ENCODE measurements at places on chromosomes 12 and 14. TPM values are rescaled to one million over a fixed set of nuclear protein-coding genes. Genes with fewer than 3 reads are reported as not detected.

CLEC2A gene
- not detected for total RNA-seq

BATF gene
- total RNA-seq = 2.4 TPM

TEX52 gene
- not detected for total RNA-seq

SYNE2 gene
- total RNA-seq = 59.7 TPM

C12orf50 gene
- total RNA-seq = 1.1 TPM

- H3K27ac ChIP-seq = no peak overlapping the region
- no peak for DNase-seq
- H3K27me3 ChIP-seq = no peaks in the 10 kb centered on the region
- no peak overlapping the region for H3K4me3 ChIP-seq
- H3K4me1 ChIP-seq = no peaks in the 10 kb centered on the region
- H3K36me3 ChIP-seq = no peaks in the 10 kb centered on the region
These were observed 57.0 kb upstream of the FOXN3 start for GRCh38 chr14:89473989-89474388.

- no peaks in the 10 kb centered on the region for H3K36me3 ChIP-seq
- H3K4me3 ChIP-seq = no peak overlapping the region
- no peak overlapping the region for H3K27ac ChIP-seq
- H3K4me1 ChIP-seq = no peaks in the 10 kb centered on the region
These were observed 38.2 kb upstream of the MTHFD1 start for GRCh38 chr14:64349741-64350490.

DNA sequence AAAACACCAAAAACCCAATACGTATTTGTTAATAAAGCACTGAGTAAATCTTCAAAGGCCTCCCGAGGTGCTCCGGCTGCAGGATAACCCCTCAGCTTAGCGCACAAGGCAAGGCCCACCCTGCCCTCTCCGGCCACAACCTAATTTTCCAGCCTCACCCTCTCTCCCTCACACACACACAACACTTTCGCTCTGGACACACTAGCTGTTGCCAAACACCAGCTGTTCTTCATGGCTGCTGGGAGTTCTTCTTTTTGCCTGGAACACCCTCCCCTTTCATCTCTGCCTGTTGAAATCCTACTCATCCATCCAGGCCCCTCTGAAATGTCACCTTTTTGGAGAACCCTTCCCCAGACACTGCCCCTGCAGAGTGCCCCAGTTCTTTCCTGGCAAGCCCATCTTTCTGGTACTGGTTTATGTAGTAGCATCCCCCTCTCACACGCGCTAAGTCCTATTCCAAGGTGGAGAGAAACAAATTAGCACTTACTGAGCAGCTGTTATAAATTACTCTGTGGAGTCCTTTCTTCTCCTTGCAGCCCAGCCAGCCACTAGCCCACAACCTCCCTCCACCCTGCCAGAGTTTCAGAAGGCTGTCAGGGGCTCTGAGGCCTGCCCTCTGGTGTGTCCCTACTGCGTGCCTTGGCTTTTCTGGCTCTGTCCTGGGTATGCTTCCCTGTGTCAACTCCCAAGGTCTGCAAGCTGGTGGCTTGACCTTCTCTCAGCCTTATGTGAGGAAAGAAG lies 805 bp upstream of the CRACR2A start:
- no peak for DNase-seq
- H3K4me1 ChIP-seq = peaks cover 10% of the 10 kb centered on the region
- H3K4me3 ChIP-seq = no peak overlapping the region
- H3K27ac ChIP-seq = peak overlapping the region; percentile 66
- H3K36me3 ChIP-seq = no peaks in the 10 kb centered on the region

GRCh38 chr12:100356644-100357223 lies at the start of gene SLC17A8:
Gene SLC17A8, plus strand, starts transcription at chr12:100357074. Its CDS starts 318 bp downstream, at chr12:100357392.
- peaks cover 4% of the 10 kb centered on the region for H3K27me3 ChIP-seq
- no peak within 1 kb of the TSS for H3K4me3 ChIP-seq
- DNase-seq = no peak
- H3K4me1 ChIP-seq = no peaks in the 10 kb centered on the region

- DNase-seq = no peak
- H3K27ac ChIP-seq = no peak overlapping the region
- peaks cover 14% of the 10 kb centered on the region for H3K27me3 ChIP-seq
- no peaks in the 10 kb centered on the region for H3K4me1 ChIP-seq
- H3K36me3 ChIP-seq = no peaks in the 10 kb centered on the region
- no peak overlapping the region for H3K4me3 ChIP-seq
These were observed 10.4 kb downstream of the GTSF1 start for GRCh38 chr12:54463034-54463433.

DNA sequence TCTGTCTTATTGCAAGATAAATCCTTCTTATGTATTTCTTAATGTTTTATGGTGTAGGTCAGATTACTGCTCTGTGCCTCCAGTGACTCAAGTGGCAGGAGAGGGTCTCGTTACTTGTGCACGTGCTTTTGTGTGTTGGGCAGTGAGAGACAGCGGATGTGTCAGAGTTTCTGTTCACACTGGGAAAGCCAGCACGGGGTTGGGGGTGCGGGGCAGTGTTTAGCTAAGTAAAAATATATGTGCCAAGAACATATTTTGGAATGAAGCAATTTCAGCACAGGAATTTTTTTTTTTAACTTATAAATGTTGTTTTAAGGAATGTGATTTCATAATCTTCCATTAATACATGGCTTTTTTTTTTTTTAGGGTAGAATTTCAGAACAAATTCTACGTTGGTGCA lies 4.5 kb upstream of the DNAH10 start:
- no peak overlapping the region for H3K4me3 ChIP-seq
- DNase-seq = peak; percentile 29
- peaks cover 8% of the 10 kb centered on the region for H3K4me1 ChIP-seq

DNA sequence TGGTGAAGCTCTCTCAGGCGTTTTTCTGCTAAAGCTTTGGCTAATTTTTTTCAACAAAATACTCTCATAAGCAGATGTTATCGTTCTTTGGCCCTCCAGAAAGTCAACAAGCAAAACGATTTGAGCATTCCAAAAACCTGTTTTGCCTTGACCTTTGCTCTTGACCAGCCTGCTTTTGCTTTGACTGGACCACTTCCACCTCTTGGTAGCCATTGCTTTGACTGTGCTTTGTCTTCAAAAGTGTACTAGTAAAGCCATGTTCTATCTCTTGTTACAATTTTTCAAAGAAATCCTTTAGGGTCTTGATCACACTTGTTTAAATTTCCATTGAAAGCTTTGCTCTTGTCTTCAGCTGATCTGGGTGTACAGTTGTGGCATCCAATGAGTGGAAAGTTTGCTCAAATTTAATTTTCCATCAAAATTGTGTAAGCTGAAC lies 10.7 kb upstream of the ARID4A start:
- H3K4me1 ChIP-seq = no peaks in the 10 kb centered on the region
- H3K4me3 ChIP-seq = no peak overlapping the region
- no peaks in the 10 kb centered on the region for H3K36me3 ChIP-seq

DNA sequence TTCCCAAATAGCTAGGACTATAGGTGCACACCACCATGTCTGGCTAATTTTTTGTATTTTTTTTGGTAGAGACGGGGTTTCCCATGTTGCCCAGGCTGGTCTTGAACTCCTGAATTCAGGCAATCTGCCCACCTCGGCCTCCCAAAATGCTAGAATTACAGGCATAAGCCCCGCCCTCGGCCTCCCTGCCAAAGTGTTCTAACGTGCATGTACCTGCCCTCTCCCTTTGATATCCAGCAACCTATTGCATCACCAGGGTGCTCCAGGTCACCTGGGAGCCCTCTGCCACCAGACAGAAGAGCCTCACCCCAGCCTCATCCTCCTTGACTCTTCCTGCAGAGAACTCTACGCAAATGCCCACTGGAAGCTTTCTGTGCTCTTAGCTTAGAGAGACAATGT lies 2.2 kb upstream of the EML1 start:
- H3K27ac ChIP-seq = no peak overlapping the region
- H3K36me3 ChIP-seq = no peaks in the 10 kb centered on the region
- H3K4me1 ChIP-seq = peaks cover 6% of the 10 kb centered on the region
- H3K27me3 ChIP-seq = no peaks in the 10 kb centered on the region

DNA sequence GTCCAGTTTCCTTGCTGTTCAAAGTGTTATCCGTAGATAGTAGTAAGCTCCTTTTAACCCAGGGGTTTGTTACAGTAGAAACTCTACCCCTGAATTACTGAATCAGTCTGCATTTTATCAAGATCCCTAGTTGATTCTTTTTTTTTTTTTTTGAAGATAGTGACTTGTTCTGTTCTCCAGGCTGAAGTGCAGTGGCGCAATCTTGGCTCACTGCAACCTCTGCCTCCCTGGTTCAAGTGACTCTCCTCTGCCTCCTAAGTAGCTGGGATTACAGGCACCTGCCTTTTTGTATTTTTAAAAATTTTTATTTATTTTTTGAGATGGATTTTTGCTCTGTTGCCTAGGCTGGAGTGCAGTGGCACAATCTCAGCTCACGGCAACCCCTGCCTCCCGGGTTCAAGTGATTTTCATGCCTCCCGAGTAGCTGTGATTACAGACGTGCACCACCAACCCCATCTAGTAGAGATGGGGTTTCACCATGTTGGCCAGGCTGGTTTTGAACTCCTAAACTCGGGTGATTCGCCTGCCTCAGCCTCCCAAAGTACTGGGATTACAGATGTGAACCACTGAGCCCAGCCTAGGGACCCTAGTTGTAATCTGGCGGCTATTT lies 10.5 kb downstream of the LARP4 start:
- peak overlapping the region; percentile 37 for H3K27ac ChIP-seq
- no peak overlapping the region for H3K4me3 ChIP-seq
- peaks cover 2% of the 10 kb centered on the region for H3K36me3 ChIP-seq
- H3K27me3 ChIP-seq = no peaks in the 10 kb centered on the region
- peak; percentile 72 for DNase-seq

DNA sequence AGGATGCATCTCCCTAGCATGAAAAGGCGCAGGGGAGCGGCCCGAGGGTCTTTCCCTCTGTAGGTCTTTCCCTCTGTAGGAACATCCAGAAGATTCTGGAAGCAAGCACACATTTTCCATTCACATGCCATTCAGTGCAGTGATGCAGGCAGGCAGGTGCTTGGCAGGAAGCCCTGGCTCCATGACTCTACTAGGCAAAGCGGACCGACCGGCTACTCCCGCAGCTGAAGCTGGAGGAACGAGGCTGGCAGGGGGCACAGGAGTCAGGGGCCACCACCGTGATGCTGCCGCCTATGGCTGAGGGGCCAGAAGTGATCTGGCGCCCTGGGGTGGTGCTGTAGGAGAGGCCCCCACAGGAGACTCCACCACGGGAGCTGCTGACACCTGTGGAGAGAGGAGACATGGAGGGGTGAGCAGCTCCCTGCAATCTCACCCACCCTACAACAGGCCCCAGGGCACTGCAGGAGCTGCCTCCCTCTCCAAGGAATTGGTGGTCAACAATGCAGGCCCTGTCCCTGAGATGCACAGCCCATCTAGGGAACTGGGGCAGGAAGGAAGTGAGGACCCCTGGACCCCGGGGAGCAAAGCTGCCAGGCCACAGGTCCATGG lies 6.5 kb downstream of the KRT85 start:
- no peak for DNase-seq
- no peak overlapping the region for H3K27ac ChIP-seq
- H3K36me3 ChIP-seq = no peaks in the 10 kb centered on the region
- H3K27me3 ChIP-seq = no peaks in the 10 kb centered on the region

- H3K4me3 ChIP-seq = no peak overlapping the region
- no peak for DNase-seq
- no peaks in the 10 kb centered on the region for H3K36me3 ChIP-seq
- peaks cover 47% of the 10 kb centered on the region for H3K4me1 ChIP-seq
These were observed 184.1 kb downstream of the PRKD1 start for GRCh38 chr14:29743531-29743930.

GRCh38 chr14:97916100-97916499 lies 1118.9 kb downstream of the VRK1 start:
- H3K4me3 ChIP-seq = no peak overlapping the region
- no peaks in the 10 kb centered on the region for H3K4me1 ChIP-seq
- no peak overlapping the region for H3K27ac ChIP-seq
- no peaks in the 10 kb centered on the region for H3K27me3 ChIP-seq

Measured in adrenal gland (tissue), 19 donors.